SIG-M5 (cell line): ENCODE measurements at places on chromosomes 3 and 15.

DNA sequence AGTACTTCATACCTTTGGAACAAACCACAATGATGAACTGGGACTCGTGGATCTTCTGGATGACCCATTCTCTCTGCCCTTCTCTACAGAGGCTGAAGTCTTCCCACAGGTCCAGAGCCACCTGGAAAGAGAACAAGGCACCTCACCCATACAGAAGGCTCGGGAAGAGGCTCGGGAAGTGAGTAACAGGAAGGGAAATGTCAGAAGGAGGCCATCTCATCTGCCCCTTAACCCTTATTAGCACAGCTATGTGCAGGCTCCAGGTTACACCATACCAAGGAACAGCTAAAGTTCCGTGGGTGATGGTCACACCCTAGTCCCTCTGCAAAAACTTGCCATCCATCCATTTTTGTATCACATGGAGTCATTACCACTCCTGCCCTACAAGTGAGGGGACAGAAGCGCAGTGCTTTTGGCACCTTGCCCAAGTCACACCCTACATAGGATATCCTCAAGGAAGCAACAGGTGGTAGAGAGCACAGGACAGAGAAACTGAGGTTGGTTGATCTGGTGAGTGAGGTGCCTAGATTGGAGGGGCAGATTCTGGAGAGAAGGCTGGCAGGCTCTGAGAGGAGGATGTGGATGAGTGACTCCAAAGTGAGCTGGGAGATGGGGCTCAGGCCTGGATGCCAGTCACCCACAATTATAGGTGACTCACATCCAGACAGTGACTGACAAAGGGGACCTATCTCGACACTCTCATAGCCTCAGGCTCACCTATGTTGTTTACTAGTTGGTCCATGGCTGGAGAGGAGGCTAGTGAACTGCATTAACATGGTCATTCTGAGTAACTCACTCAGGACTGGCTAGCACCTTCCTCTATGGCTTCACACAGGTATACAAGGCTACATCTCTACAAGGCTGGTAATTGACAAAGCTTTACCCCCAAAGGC, 38.2 kb downstream of the SPATA12 start:
- DNase-seq, result no peak

DNA sequence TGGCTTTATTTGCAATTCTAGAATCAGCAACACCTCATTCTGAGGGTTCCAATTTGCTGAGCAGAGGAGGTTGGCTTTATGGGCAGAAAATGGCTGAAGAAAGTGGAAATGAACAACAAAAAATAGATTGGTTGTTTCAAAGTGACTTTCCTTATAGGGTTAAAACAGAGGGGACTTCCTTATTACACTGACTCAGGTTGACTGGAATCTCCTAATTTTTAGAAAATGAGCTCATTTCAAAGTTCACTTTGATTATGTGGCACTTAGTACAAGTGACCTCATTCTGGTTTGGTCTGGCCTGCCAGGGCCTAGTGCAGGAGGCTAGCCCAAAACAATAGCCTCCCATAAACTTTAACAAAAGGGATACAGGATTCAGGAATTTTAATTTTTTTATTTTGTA, 41.4 kb downstream of the NFKBIZ start:
- no peak for DNase-seq

DNA sequence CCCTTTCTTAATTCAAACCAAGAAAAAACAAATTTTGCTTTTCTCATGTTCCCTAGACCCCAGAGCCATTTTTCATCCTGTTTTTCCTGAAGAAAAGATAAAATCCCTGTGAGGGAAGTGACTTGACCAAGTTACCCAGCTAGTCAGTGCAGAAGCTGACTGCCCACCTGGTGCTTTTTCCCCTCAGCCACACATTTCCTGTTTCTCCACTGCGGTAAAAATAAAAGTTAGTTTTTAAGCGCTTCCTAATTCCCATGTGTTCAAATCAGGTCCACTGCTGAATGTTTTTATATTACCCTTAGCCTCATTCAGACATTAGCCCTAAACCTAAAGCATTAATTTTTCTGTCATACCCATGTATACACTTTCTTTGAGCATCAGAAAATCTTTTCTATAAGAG, 26.1 kb downstream of the PPP2R3A start:
- DNase-seq, result no peak

DNA sequence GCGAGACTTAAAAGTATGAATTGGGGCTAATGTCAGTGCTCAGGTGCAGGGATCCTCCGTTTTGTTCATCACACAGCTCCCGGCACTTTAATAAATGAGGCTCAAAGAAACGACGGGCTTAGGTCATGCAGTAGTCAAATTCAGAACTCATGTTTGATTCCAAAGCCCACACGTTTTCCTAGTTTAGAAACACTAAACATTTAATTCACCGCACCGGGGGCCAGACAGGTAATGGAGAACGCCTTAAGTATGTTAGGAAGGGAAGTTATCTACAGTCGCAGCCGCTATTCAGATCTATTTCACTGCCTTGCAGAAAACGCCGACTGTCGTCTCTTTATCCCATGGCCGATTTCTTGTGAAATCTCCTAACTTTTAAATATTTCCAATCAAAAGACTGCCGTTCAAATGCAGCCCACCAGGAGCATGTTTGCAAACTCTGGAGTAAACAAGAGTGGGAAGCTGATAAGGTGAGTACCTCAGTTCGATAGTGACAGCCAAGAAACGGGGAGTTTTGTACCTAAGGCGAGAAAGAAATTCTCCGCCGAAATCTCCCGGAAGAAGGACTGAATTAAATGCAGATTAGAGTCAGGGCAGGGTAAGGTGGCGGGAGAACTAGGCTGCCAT, 569 bp downstream of the HIGD2B start:
- DNase-seq, result no peak

DNA sequence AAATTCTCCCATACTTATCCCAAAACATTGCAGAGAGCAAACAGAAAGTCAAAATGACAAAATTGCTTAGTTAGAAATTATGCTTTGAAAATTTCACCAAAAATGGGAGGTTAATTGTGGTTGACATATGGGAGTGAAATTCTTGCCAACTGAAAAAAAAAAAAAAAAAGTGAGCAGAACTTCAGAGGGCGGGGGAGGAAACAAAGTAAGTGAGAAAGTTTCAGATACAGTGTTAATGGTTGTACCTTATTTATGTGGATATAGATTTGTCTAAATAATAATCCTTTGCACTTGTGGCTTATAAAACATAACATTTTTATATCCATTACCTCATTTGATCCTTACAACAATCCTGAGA, 91.5 kb upstream of the RAP2B start:
- no peak for DNase-seq

GRCh38 chr3:128432971-128433836, 33.5 kb downstream of the DNAJB8 start:
- DNase-seq, result no peak

DNA sequence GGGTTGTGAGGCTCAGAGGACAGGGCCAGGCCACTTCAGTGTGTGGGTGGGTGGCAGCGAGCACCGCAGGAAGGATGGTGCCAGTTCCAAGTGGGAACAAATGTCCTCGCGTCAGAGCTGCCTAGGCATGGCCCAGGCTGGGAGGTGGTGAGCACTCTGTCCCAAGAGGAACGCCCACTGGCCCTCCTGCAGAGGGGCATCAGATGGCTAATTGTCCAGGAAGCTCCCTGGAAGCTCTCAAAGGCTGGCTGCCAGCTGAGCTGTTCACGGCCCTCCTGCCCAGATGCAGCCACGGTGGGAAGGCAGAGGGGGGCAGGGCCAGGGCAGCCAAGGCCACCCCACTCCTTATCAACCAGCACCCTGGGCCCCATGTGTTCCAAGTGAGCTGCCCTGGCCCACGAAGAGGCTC, 55.2 kb downstream of the IQSEC1 start:
- DNase-seq, result no peak

- no peak for DNase-seq
These were observed 83.5 kb downstream of the IL20RB start for GRCh38 chr3:137041251-137041650.

GRCh38 chr15:51298620-51299019, 39.8 kb downstream of the CYP19A1 start:
- no peak for DNase-seq

GRCh38 chr15:73709686-73710085, 25.5 kb downstream of the CD276 start:
- no peak for DNase-seq

DNA sequence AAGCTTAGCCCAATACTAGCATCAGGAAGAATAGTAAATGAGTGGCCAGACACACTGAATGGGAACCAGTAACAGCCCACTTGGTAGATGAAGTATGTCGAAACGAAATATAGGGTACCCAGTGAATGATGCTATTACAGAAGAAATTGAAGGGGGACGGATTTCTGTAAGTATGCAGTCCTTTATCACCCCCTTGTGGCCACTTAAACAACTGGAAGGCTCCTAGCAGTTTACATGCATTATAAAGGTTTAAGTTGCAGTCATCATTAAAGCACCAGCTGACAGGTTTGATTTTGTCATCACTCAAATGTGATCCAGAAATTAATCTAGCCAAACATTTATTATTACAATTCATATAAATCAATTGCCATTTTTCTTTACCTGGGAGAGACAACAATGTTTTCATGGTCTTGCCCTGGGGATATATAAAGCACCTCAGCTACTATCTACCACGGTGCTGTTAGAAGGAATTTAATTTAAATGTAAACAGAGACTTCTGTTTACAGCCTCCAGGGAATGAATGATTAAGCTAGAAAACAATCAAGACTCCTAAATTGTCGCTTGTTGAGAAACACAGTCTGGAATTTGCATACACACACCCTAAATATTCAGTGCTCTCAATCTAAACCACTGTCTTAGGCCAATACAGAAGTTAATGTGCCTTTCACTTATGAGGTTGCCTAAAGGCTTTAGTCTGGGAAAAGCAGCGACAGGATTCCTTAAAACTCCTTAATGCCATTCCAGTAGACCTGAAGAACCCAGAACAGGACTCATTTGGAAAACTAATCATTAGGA, 7.8 kb downstream of the EIF1B start:
- peak; percentile 16 for DNase-seq

DNA sequence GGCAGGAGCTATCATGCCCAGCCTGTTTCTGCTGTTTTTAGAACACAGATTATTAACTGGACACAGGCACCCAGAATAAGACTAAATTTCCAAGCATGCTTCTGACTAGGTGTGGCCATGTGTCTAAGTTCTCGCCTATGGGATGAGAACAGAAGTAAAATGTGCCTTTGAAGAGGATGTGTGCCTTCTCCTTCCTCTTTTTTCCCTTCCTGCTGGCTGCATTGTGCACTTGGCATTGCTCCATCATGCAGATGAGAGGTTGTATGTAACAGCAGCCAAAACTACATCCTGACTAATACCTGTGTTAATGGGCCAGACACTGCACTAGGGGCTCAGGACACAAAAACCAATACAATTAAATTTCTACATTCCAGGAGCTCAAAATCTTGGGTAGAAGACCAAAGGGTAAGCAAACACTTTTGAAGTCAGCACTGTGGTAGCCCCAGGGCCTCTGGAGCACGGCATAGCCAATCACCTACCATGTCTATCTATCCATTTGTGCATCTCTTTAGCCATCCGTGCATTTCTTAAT, 40.9 kb upstream of the RNU6-1 start:
- DNase-seq, result peak; percentile 37

- DNase-seq, result no peak
These were observed 19.1 kb upstream of the FSIP1 start for GRCh38 chr15:39801641-39802309.
